HS-27A (cell line): ENCODE measurements at places on chromosomes 12 and 14.
A peak's percentile ranks its signal among the peaks of the same experiment; 100 is the strongest.

DNA sequence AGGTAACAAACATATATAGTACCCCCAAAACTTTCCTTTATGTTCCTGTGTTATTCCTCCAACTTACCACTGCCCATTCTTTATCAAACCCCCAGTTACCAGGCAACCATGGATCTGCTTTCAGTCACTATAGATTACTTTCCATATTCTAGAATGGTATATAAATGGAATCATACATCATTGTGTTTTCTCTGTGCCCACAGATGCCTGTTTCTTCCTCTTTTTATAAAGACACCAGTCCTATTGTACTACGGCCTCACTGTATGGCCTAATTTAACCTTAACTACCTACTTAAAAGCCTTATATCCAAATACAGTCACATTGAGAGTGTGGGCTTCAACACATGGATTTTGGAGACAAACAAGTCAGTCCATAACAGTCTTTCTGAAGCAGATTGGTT is 2.6 kb downstream of the TAS2R14 start:
- DNase-seq, result no peak

GRCh38 chr14:92830902-92831301 is 36.8 kb downstream of the GOLGA5 start:
- no peak for DNase-seq

GRCh38 chr14:104100171-104101085 is 14.9 kb downstream of the ASPG start:
- DNase-seq, result no peak

GRCh38 chr14:78637908-78638475 is 467.8 kb downstream of the NRXN3 start:
- no peak for DNase-seq

DNA sequence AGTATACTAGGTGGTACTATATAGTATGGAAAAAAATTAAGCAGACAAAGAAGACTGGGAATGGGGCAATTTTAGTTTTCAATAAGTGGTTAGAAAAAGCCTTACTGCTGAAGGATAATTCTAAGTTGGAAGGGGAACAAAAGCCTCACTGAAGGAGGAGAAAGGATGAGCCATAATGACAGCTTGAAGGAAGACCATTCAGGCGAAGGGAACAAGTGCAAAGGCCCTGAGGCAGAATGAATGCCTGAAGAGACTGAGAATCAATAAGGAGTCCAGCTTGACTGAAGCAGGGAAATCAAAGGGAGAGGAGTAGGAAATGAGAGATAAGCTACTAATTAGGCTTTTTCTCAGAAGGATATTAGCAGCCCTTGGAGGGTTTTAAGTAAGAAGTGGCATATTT is 28.5 kb downstream of the PPP1R13B start:
- DNase-seq, result no peak

- DNase-seq, result no peak
Measured at GRCh38 chr12:15823360-15824128, 34.4 kb upstream of the EPS8 start.

GRCh38 chr12:52542157-52542556 is 10.8 kb downstream of the KRT71 start:
- DNase-seq, result no peak

- DNase-seq, result no peak
Measured at GRCh38 chr12:58731096-58731495, 189.2 kb downstream of the LRIG3 start.

- no peak for DNase-seq
Measured at GRCh38 chr12:49880756-49881414, 22.8 kb downstream of the FAIM2 start.

GRCh38 chr14:22865424-22866405 is 5.8 kb upstream of the LRP10 start:
- no peak for DNase-seq

GRCh38 chr14:61646366-61647116 is 48.8 kb upstream of the HIF1A start:
- DNase-seq, result no peak

GRCh38 chr12:53181935-53182334 is 1.2 kb upstream of the CSAD start:
- DNase-seq, result no peak

GRCh38 chr12:44379831-44380230 is 496.3 kb downstream of the NELL2 start:
- no peak for DNase-seq

GRCh38 chr12:114013575-114014345 is 47.6 kb upstream of the RBM19 start:
- peak; percentile 3 for DNase-seq

- DNase-seq, result no peak
Measured at GRCh38 chr14:95185767-95186392, 28.6 kb upstream of the DICER1 start.

GRCh38 chr14:76941946-76942805 is 86.3 kb downstream of the IRF2BPL start:
- DNase-seq, result no peak

DNA sequence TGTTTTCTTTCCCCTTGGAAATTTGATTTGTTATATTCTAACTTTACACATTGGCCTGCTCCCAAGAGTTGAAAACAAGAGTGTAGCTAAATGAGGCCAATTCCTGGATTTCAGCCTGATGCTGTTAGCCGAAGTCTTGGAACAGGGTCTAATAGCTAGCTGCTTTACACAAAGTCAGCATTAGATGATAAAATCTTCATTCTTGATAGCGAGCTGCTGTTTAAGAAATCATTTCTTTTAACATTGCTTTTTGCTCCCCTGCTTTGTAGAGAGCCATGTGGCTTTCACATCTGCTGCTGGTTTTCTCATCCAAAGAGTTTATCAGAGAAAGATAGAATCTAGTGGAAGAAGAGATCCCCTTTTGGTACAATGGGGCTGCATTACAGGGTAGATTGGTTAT is 22.3 kb downstream of the FBXW8 start:
- no peak for DNase-seq

- no peak for DNase-seq
Measured at GRCh38 chr12:46523446-46523845, 150.9 kb upstream of the SLC38A2 start.

- no peak for DNase-seq
Measured at GRCh38 chr12:126936181-126936851, 1330.7 kb upstream of the TMEM132C start.

GRCh38 chr12:92462527-92462926 is 240.3 kb upstream of the PLEKHG7 start:
- DNase-seq, result no peak

- DNase-seq, result no peak
Measured at GRCh38 chr12:11592484-11592883, 57.0 kb upstream of the ETV6 start.

DNA sequence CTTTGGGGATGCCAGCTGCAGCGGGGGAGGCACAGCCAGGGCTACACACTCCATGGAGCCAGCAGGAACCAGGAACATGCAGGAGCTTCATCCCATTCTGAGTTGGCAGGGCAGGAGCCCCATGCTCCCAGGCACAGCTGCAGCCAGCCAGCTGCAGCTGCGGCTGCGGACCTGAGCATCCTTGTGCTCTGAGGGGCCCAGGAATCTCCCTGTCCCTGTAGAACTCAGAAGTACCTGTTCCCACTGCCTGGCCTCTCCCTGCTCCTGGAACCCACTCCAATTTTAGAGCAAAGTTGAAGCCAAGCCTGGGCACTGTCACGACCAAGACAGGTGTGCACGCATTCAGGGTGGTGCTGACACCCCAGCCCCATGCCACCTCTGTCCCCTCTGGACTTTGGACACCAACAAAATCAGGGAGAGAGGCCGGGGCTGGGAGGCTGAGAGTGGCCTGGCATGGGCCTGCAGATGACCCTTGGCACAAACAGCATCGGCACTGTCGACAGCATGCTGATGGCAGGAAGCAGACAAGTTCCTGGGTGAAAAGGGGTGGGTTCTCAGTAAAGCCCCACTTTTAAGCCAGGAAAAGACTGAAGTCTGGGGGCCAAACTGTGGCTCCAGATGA is 257.3 kb upstream of the LRFN5 start:
- no peak for DNase-seq

GRCh38 chr12:21828136-21828775 is 53.8 kb upstream of the KCNJ8 start:
- DNase-seq, result no peak

DNA sequence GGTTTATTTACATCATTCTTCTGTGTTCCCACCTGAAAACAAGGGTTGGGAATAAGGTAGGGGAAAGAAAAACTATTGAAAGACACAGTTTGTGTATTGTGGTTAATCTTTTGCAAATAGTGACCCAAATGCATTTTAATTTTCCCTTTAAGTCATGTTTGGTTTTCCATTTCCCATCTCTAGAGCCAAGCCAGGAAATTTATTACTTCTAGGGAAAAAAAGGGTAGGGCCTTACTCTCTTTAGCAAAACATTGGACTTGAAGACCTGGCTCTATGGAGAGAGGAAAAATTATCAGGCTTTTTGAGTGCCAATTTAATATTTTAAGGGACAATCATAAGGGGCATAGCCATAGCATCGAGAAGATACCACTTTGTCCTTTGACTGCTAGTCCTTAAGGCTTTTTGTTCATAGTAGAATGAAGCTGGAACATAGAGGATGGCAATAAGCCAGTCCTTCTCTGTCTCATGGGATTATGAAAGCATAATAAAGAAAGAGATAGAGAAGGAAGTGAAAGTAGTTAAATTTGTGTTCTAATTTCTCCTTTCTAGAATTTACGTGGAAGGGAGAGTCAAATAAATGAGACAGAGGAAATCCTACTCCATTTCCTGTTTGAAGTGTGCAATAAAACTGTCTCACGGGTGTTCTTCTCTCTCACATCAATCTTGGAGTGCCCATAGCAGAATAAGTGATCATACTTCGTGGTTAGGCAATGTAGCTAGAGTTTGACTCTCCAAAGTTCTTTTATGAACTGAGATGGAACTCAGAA is 50.9 kb upstream of the PPFIA2 start:
- DNase-seq, result no peak
